Activated CD4-positive, alpha-beta T cell treated with anti-CD3 and anti-CD28 coated beads, Interleukin-2, amount 10 ng/mL, durations not matched to agents 24 days and 14 days (primary cell): ENCODE measurements at places on chromosomes 7 and 10.
A peak's percentile ranks its signal among the peaks of the same experiment; 100 is the strongest.

DNA sequence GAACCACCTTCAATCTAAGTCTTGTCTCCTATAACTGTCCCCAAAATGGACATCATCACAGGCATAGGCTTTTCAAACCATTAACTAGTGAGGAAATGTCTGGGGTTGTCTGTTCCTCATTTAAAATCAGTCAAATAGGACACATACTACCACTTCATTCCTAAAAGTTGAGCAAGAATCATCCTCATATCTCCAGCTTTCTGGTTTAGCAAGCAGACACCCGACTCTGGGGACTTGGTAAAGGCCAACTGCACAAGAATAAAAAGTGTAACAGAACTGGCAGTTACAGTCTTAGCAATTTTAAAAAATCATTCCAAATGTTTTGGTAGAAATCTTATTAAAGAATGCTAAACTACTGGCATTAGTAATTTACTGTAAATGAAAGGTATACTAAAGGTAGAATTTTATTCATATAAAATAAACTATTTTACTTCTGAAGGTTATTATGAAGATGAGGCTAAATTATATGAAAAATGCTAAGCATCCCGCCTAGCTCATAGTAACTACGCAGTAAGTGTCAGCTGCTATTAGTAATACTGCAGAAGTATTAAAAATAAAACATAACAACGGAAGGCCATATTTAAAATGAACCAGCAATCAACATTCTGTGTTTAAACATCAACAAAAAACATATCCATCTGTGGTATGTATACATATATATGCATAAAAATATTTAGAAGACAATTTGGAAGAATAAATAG, 60.8 kb downstream of the ZNF438 start:
- peak; percentile 39 for DNase-seq

- DNase-seq, result peak; percentile 76
Measured at GRCh38 chr7:116145245-116145852, 65.0 kb upstream of the TES start.

DNA sequence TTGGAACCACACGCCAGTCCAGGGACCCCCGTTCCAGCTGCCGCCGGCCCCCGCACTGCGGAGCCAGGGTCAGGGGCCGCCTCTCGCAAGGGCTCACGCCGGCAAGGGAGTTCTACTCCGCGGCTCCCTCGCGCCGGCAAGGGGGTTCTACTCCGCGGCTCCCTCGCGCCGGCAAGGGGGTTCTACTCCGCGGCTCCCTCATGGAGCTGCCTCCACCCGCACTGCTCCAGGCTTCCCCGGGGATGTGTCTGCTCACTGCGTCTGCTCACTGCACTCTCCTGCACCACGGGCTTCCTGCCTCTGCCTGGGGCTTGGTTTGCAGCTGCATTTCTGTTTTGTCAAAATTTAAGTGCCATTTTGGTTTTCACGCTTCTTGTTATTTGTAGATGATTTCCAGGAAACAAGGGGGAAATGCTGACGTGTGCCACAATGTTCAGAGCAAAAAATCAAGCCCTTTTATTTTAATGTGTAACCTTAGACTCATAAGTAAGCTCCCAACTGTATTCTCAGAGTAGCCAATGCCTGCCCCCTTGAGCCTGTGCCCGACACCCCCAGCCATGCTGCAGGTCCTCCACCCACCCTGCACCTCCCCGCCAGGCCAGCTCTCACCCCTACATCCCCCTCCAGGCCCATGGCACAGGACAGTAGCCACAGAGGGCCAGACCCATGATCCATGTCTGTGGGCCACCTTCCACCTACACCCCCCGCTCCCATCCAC, 246.2 kb downstream of the MAD1L1 start:
- DNase-seq, result peak; percentile 84

GRCh38 chr10:100904917-100905316, 7.8 kb upstream of the SLF2 start:
- DNase-seq, result no peak

GRCh38 chr10:60236869-60237524, 152.7 kb downstream of the ANK3 start:
- DNase-seq, result peak; percentile 76

DNA sequence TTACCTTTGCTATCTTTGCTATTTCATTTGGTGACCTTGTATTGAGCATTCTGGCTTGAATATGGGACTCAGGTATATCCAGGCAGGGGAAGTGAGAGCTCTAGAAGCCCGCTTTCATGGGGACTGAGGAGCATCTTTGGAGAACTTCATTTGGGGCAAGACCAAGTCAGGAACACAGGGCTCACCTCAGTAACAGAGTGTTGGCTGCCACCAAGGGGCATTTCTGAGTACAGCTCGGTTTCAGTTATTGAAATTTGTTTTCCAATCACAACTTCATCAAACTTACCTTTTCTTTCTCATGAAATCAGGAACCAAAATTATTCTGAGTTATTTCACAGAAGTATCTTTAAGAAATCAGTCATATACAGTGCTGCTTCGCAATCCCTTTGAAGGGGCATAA, 337.2 kb downstream of the C7orf25 start:
- DNase-seq, result no peak

DNA sequence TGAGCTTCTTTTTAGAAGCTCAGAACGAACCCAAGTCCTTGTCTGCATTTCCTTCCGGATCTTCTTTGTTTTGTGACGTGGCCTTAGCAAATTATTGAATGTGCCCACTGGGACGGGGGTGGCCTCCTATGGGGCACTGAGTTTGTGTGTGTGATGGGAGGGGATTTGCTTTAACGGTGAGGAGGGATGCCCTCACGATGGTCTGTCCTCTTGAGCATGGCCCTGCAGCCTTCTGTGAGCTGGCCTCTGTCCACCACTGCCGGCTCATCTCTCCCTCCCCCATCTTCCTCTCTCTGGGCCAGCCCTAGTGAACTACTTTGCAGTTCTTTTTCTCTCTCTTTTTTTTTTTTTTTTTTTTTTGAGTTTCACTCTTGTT, 62.9 kb upstream of the MKRN1 start:
- no peak for DNase-seq

DNA sequence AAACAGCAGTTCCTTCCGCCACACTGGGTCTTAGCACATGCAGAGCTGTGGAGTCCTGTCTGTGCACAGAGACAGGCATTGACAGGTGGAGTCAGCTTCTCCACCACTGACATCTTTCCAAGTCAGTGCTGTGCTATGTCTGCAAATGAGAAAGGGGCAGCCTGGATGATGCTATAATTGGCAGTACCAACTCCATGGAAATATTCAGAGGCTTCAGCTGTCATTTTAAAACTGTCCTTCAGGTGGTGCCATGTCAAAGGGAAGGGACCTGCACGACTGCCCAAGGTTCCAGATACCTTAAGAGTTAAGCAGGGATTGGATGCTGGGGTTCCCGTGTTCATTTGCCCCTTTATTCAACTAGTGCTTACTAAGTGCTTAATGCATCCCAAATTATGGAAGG, 258.0 kb upstream of the PRKCQ start:
- peak; percentile 70 for DNase-seq

DNA sequence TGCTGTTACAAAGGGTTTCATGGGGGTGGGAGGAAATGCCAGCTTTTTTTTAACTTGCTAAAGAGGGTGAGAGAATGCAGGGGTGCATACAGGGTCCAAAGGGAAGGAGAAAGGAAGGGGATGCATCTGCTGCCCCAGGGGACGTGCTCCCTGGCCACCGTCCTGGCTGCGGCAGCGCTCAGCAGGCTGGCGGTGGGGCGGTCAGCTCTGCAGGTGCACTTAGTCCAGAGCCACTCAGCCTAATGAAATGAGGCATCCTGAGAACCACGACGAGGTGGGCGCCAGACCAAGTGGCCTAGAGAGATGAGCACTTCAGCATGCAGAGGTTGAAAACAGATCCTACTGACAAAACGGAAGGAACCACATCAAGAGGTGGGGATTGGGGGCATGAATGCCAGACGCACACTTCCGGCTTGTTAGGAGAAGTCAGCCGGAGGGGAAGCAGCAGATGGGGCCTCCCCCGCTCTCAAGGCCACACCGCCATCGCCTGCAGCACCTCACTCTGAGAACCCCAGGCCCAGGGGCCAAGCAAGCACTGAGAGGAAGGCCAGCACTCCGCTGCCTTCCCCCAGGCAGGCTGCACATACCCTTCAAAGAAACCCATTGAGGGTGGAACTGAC, 94.5 kb downstream of the MAD1L1 start:
- DNase-seq, result peak; percentile 79

- no peak for DNase-seq
Measured at GRCh38 chr7:103547451-103548284, 101.7 kb upstream of the SLC26A5 start.

- DNase-seq, result no peak
Measured at GRCh38 chr10:34792881-34793280, 22.2 kb downstream of the PARD3 start.

DNA sequence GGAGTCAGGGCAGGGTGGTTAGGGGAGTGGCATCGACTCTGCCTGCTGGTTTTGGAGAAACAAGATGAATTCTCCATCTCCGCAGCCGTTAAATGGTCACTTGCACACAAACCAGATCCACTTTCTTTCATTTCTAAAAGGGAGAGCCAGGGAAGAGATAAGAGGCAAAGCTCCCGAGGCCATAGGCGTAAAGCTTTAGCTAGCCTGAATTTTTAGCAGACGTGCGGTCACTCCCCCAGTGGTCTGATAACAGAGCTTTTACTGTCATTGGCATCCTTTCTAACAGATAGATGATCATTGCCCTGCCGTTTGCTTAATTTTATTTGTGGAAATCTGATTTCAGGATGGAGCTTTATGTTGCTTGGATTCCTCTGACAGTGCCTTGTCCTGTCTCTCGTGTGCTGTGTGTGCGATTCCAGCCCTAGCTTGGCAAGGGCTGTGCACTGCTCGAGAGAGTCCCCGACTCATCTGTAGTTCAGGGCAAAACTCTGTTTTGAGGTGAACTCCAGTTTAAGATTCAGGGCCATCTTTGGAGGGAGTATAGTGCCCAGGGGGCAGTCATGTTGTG, 62.5 kb downstream of the GATA3 start:
- DNase-seq, result no peak

DNA sequence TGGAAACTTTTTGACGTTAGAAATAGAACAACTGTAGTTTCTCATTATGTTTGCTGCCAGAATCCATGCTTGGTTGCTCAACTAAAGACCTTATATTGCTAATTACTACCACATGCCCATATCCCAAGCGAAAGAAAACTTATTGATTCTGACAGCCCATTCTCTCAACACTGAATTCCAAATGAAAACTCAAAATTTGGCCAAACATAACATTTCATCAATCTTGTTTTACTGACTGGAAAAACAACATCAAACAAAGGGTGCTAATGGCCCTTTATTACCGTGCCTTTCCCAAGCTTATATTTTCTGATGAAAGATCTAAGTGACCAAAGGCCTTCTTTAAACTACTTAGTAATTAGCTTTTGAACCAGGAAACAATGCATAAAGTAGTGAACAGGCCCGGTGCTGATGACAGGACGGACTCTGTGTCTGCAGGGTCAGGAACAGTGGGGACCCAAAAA, 531.8 kb downstream of the KCNMA1 start:
- DNase-seq, result no peak

GRCh38 chr10:58086144-58086762, 181.4 kb downstream of the IPMK start:
- no peak for DNase-seq

DNA sequence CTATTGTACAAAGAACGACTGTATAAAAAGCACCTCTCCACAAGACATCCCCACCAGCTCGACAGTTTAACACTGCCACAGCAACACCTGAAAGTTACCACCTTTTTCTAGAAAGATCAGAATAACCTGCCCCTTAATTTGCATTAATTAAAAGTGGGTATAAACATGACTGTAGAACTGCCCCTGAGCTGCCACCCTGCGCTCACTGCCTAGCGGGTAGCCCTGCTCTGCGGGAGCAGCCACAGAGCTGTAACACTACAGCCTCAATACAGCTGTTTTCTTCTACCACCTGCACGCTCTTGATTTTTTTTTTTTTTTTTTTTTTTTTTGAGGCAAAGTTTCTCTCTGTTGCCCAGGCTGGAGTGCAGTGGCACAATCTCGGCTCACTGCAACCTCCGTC, 140.9 kb downstream of the PARD3 start:
- no peak for DNase-seq

DNA sequence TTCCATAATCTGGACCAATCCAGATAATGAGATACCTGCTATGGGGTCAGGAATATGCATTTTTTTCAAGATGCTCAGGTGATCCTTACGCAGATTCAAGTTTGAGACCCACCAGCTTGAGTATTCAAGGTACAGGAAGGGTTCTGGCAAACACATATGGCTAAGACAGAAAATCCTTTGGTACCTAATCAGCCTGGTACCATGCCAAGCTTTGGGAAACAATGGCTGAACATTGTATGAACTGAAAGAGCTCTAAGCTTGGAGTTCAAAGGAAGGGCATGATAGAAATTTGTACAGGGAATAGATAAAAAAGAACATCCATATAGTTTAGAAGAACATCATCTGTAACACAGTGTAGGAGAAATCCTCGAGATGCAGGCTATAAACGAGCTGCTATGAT, 382.7 kb downstream of the THSD7A start:
- no peak for DNase-seq

DNA sequence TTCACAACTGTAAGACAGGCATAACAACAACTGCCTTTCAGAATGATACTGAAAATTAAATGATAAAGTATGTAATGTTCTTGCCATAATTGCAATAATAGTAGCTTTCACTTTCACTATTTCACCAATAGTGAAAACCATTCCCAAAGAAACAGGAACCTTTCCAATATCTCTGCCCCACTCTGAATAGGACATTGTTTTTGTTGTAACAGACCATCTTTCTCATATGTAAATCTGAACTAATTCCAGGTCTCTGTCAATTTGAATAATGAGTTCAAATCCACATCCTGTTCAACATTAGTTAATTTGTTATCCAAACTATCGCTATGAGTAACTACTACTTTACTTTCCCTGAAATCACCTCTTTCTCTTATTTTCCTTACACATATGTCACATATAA, 148.0 kb downstream of the LRRN3 start:
- no peak for DNase-seq

GRCh38 chr7:32250471-32251260, 180.5 kb upstream of the PDE1C start:
- DNase-seq, result no peak

DNA sequence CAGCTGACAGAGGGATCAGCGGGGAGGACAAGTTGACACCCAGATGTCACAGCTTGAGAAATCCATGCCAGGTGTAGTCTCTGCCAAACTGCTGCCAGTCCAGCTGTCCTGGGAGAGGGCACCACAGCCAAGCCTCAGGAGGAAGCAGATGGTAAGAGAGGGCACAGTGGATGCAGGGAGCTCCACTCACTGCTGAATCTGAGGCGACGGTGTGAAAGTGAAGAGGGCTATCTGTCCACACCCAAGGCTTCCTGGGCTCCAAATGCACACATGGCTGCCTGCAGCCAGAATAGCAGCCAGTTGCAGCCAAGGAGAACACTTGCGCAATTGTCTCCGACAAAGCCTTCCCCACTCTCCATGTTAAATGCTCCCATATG, 502.4 kb downstream of the GRID1 start:
- DNase-seq, result no peak

- DNase-seq, result no peak
Measured at GRCh38 chr7:135709508-135709907, 18.5 kb downstream of the SLC13A4 start.

DNA sequence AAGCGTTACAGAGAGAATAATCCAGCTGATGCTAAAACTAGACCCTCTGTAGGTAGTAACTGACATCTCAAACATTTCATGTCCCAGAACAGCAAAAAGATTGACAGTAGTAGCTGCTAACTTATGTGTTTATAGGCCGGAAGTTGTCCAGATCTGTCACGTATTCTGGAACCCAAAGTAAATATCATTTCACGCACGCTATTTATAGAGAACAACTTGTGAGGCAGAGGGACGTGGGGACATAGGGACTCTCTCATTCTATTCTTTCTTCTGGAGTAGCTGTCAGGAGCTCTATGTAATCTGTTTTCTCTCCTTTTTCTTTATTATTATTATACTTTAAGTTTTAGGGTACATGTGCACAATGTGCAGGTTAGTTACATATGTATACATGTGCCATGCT, 22.3 kb downstream of the AGK start:
- no peak for DNase-seq

- DNase-seq, result no peak
Measured at GRCh38 chr10:122957474-122957873, 3.4 kb upstream of the C10orf88 start.
